ENCODE measurements at places on chromosomes 4 and X. TPM values are rescaled to one million over a fixed set of nuclear protein-coding genes. Genes with fewer than 3 reads are reported as not detected.
A peak's percentile ranks its signal among the peaks of the same experiment; 100 is the strongest.

Gene XAGE2
- not detected for polyA plus RNA-seq

Gene TMPRSS11B
- not detected for polyA plus RNA-seq

Gene TRO
- polyA plus RNA-seq, result 17.0 TPM

Gene DMP1
- not detected for polyA plus RNA-seq

Gene PCSK1N
- 331 TPM for polyA plus RNA-seq

Gene ARMCX1
- polyA plus RNA-seq, result 20.3 TPM

DNA sequence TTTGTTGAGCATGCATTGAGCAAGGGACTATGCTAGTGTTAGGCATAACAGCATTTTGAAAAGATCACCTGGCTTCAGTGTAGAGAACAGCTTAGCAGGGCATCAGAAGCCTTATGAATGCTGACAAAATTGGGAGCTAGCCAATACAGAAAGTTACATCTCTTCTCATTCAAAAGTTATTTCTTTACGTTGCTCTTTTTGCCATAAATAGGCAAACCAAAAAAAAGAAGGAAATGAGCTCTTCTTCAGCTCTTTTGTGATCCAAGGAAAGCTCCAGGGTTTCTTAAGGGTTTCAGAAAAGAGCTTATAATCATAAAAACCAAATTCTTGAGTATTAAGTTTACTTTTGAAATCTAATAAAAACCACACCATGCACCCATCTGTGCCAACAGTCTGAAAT lies 35.2 kb upstream of the LNX1 start:
- DNase-seq, result no peak

GRCh38 chr4:123480706-123481418 lies 84.3 kb downstream of the SPRY1 start:
- no peak for DNase-seq

GRCh38 chr4:54073271-54073880 lies 9.0 kb upstream of the CHIC2 start:
- no peak for DNase-seq

- DNase-seq, result no peak
Measured at GRCh38 chr4:76879731-76880364, 18.1 kb downstream of the SOWAHB start.

GRCh38 chr4:173699841-173700475 lies 169.9 kb upstream of the HAND2 start:
- DNase-seq, result no peak

- DNase-seq, result no peak
Measured at GRCh38 chr4:142850478-142850877, 4.4 kb upstream of the INPP4B start.

DNA sequence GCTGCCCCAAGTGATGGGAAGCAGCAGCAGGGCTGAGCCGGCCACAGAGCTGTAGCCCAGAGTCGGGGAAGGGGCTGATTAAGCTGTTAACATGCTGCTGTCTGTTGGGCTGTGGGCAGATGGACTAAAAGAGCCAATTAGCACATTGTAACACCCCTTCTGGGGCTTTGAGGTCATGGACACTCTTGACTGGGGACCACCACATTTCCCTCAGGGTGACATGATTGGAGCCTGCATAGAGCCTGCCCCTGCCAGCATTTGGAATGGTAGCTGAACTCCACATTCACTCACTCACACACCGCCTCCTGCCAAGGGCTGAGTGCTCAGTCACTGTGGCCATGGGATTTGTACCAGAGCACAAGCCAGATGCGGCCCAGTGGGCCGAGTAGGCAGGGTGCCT lies 646.9 kb downstream of the FAT4 start:
- DNase-seq, result no peak

DNA sequence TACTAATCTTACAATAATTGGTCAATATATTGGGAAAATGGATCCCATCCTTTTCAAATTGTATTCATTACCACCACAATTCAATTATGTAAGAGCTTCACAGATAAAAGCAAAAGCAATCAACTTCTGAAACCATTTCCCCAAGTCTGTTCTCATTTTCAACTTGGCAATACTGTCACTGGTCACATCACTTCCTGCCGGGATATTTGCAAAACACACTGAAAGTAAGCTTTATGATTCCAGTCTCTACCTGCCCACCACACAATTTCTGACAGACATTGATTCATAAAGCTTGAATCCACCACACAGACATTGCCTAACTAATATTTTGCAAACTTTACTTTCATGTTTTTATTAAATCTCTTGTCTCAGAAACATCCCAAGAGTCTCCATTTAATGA lies 53.6 kb downstream of the LIN54 start:
- no peak for DNase-seq

- DNase-seq, result peak; percentile 89
Measured at GRCh38 chr4:99462875-99463464, 27.8 kb upstream of the ADH7 start.

DNA sequence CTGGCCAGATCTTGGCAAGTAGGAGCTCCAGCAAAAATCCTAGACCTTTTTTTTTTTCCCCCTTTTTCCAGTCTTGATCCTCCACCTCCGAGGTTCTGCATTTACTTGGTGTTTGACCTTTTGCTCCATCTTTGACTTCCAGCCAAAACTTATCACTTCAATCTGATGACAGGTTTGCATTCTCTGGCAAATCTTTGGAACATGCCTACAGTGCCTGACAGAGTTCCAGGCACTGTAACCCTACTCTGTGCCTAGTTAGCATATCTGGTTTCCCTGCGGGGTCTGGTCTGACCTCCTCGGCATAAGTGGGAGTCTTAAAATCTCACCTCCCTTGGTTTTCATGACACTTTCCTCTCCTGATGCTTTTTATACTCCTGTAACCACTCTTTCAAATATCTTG lies 39.4 kb upstream of the NR3C2 start:
- DNase-seq, result no peak

DNA sequence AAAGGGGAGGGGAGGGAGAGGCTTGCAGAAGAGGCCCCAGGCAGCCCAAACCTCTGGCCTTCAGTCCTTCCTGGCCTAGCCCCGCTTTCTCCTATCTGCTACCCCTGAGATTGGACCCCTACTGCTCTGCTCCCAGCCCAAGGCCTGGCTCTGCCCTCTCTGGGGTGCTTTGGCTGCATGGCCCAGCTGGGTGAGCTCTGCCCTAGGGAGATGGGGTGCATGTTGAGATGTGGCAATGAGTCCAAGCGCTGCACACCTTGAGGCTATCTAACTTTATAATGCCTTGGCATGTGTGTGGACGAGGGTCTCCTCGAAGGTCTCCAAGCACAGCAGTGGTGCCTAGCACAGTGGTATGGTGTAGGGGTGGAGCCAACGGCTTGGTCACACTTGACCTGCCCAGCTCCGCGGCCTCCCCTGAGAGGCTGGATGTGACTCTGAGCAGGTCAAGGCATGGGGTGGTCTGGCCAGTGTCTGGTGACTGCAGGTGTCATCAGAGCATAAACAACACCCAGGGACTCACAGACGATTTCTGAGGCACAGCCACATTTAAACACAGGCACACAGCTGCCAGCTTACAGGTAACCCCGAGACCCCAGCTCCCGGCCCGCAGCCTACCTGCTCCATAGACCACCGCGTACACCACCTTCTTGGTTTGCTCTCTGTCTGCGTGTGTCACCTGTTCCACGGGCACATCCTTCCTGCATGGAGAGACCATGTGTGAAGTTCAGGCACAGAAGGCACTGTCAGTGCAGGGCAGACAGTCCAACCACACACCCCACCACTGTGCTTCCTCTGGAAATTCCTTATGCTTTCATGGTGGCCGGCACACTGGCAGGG lies 36.3 kb downstream of the NAT8L start:
- no peak for DNase-seq

DNA sequence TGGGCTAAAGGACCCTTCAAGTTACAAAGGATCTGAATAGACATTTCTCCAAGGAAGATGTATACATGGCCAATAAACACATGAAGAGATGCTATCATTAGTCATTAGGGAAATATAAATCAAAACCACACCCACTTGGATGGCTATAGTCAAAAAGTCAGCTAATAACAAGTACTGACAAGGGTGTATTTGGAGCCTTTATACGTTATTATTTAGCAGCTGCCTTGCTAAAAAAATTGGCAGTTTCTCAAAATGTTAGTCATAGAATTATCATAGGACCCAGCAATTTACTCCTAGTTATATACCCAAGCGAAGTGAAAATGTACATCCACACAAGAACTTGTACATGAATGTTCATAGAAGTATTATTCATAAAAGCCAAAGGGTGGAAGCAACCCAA lies 112.7 kb upstream of the DUSP21 start:
- no peak for DNase-seq

DNA sequence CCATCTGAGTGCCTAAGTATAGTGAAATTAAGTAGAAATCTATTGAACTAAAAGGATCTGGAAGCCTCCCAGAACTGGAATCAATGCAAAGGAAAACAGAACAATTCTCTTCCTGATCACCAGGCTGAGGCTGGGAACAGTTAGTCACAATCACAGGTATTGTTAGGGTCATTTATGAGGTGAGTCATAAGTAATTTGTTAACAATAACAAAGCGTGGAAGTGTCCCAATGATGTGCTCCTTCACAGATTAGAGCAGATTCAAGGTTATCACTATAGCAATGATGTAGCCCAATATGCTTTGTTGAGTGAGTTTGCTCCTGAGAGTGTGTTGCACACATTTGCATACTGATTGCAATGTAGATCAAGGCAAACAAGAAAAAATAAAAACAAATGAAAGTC lies 228.1 kb downstream of the ZNF674 start:
- no peak for DNase-seq

- DNase-seq, result no peak
Measured at GRCh38 chrX:100931925-100932285, 3.2 kb upstream of the XKRX start.

GRCh38 chr4:124178449-124179021 lies 534.0 kb downstream of the ANKRD50 start:
- DNase-seq, result no peak

DNA sequence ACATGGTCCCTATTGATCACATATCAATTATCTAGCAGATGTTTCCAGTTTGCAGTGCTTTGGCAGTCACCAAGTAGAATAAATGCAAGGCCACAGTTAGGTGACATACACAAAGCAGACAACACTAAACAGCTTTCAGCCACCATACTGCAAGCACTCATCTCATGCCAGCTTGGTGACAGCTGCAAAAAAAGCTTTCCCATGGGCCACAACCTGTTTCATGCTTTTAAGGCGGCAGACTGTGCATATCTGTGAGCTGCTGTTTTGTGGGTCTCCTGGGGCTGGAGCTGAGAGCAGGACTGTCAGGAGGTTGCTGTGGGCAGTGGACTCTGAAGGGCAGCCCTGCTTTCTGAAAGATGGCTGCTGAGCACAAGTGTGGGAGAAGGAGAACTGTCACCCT lies 82.6 kb downstream of the FHDC1 start:
- DNase-seq, result no peak

Data from kidney (tissue), 22 donors.